ENCODE measurements at places on chromosomes 13 and 19.
A peak's percentile ranks its signal among the peaks of the same experiment; 100 is the strongest.

- DNase-seq = no peak
Observed at GRCh38 chr13:67303661-67304333, 73.7 kb upstream of the PCDH9 start.

GRCh38 chr19:1904860-1905109, 414 bp upstream of the ADAT3 start:
- DNase-seq = no peak

DNA sequence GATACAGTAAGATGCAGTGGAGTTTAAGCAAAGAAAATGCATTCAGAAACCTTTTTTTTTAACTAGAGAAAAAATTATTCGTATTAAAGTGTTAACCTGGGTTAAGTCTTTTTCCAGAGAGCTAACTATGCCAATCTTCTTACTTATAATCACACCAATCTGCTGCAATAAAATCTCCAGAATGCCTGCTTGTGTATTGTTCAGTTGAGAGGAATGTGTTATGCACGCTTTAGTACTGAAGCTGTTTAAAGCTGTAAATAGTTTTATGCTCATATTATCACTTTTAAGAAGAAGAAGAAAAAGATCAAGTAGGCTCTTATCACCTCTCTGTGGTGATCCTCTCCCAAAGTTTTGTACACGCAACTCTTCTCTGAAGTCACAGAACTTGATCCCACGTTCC, 528.7 kb downstream of the RFC3 start:
- no peak for DNase-seq

DNA sequence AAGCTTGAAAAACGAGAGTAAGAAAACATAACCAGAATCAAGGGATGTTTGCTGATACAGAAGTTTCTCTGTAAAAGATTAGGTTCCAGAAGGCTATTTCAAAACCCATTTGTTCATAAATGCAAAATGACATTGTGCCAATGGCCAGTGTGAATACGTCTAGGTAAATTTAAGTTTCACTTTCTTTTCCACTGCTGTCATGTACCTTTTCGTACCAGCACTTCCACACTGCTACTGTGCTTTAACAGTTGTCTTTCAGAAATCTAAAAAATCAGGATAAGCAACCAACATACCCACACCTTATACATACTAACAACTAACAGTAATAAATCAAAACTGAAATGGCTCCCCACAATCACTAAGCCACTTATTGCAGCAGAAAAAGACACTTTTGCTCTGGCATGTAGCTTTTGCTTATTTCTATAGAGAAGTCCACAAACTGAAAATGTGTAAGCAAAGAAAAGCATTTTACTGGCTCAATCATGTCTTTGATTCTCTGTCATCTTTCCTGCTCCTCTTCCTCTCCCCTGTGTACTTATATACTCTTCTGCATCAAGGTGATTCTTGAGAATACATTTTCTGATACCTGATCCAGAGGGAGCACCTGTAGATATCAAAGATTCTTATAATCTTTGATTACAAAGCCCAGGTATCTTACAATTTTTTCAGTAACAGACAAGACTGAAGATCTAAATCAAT, 34.3 kb downstream of the ELF1 start:
- no peak for DNase-seq

- DNase-seq = no peak
Observed at GRCh38 chr19:50500753-50501151, 10.2 kb downstream of the JOSD2 start.

GRCh38 chr13:31890946-31891345, 140.6 kb upstream of the FRY start:
- no peak for DNase-seq

- no peak for DNase-seq
Observed at GRCh38 chr19:1453525-1454364, 3.8 kb downstream of the APC2 start.

- peak; percentile 38 for DNase-seq
Observed at GRCh38 chr13:99981735-99982035, at the start of gene ZIC2. Gene ZIC2, plus strand, starts transcription at chr13:99981784. Its CDS starts 281 bp downstream, at chr13:99982065.

DNA sequence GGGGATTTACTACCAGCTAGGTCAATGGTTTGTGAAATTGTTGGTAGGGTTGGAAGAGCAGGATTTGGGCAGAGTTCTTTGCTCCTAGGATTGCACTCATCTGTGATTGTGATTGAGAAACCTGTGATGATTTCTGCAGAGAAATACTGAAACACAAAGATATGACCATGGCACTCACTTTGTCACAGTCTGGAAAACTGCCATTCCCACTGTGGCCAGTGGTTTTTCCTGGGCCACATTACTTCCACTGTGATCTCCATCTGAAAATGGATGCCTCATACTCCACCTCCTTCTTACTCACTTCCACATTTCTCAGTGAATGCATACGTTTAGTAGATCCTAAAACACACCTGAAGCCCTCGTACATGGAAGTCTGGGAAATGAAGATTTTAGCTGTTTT, 593.2 kb downstream of the LMO7 start:
- DNase-seq = no peak

GRCh38 chr13:107964395-107964794, 250.9 kb downstream of the LIG4 start:
- peak; percentile 100 for DNase-seq

DNA sequence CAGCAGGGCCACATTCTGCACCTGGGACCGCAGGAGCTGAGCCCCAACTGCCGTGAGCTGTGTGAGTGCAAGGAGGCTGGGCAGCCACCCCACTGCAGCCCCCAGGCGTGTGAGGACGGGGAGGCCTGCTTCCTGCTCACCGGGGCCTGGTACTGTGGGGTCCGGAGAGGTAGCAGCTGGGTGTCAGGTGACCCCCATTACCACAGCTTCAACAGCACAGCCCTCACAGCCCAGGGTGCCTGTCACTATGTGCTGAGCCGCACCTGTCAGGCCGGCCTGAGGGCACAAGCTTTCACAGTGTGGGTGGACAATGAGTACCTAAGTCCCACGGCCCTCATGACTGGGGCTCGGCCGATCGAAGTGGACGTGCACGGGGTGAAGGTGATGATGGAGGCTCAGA, 35.8 kb upstream of the FXYD3 start:
- DNase-seq = no peak

GRCh38 chr13:29106651-29107050, 286.5 kb downstream of the MTUS2 start:
- no peak for DNase-seq

DNA sequence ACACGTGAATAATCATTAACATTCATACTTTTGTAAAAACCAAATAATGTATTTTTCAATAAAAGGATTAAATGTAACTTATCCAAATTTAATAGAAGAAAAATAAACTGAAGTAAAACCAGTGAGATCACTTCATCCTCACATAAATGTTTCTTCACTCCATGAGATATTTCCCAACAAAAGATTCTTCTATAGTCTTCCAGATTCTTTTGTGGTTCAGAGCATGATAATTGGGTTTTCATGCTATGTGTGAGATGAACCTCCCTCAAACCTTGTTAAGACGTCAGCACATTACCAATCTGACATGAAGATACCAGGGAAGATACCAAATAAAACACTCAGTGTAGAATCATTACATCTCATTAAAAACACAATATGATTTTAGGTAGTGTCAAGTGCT, 62.9 kb upstream of the OXGR1 start:
- no peak for DNase-seq

DNA sequence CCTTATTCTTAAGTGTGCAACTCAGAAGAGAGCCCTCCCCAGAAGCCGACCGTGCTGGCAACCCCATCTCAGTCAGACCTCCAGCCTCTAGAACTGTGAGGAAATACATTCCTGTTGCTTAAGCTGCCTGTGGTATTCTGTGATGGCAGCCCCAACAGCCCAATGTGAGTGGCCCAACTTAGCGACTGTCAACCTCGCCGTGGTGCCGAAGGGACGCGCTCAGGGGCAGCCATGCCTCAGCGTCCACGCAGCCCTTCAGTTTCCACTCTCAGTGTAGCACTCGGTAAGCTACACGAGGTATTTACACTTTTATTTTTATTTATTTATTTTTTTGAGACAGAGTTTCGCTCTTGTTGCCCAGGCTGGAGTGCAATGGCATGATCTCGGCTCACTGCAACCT, 18.4 kb downstream of the PROZ start:
- no peak for DNase-seq

DNA sequence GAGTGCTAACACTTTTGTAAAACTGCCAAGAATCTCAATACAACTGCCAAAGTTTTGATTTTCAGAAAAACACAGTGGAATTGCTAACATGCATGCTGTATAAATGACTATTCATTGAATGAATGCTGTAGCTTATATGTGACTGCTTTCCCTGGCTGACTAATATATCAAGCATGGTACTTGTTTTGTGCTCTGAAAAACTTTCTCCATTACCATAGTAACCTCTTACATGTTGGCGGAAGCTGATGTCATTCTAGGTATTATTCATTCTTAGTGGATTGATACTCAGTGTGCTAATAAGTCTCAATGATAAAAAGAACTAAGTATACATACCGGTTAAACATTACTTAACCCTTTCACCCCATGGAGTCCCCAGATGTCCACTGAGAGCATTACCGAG, 166.1 kb upstream of the MYO16 start:
- peak; percentile 8 for DNase-seq

DNA sequence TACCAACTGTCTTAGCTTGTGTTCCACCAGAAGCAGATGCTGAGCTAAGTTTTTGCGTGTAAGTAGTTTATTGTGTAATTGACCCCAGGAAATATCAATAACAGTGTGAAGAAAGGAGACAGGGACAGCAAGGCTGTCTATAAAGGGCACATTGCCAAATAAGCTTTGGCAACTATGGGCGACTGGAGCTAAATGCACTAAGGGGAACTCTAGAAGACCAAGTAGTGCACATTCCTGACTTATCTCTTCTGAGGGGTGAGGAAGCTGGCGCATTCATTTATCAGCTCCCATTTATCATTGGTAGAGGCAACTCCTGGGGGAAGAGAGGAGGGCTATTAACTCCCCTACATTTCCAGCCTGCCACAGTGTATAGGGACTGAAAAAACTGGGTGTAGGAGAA, 135.0 kb downstream of the DLEU7 start:
- no peak for DNase-seq

DNA sequence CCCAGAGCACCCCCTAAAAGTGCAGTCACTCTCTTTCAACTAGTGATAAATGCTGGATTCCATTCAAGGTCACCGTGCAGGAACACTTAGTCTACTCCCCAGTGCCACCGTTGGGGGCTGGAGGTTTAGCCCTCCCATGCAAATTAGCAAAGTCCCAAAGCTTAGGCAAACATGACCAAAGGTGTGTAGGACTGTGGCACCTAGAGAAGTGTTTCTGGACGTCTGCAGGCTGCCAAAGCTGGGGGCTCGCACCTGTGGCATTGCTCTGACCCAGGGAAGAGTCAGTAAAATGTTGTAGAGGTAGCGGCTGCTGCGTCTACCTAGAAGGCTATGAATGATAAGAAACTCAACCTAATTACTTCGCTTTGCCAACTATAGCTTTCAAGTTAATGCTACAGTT, 13.9 kb downstream of the COL4A1 start:
- DNase-seq = no peak

- DNase-seq = no peak
Observed at GRCh38 chr13:109776575-109776974, 9.8 kb downstream of the IRS2 start.

- DNase-seq = peak; percentile 10
Observed at GRCh38 chr13:35198613-35199200, 256.6 kb downstream of the NBEA start.

DNA sequence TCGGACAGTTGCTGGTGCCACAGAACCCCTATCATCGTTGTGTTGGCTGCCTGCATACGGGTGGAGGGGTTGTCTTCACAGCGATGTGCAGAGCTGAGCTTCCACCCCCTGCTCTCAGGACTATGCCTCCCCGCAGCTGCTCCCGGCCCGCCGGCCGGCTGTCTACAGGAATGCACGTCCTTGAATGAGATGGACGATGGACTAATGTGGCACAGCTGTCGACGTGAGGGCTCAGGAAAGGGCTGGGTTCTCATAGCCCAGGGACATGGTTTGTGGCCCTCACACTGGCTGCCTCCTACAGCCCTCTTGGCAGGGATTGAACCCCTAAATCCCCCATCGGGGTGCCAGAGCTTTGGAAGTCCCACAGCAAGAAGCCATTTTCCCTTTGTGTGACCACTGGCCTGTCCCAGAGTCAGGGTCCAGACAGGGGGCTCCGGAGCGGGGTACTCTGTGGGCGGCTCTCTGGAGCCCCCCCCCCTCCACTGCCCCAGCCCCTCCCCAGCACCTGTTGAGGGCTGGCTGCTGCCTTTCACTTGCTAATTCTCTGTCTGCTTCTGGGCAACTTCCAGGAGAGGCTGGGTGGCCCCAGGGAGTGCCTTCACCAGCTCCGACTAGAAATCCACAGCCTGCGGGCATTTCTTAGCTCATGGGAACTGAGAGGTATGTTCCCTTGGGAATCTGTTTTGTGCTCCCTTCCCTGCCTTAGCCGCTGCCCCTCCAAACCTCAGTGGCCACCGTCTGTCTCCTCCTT, 40.2 kb downstream of the TSSK6 start:
- no peak for DNase-seq

DNA sequence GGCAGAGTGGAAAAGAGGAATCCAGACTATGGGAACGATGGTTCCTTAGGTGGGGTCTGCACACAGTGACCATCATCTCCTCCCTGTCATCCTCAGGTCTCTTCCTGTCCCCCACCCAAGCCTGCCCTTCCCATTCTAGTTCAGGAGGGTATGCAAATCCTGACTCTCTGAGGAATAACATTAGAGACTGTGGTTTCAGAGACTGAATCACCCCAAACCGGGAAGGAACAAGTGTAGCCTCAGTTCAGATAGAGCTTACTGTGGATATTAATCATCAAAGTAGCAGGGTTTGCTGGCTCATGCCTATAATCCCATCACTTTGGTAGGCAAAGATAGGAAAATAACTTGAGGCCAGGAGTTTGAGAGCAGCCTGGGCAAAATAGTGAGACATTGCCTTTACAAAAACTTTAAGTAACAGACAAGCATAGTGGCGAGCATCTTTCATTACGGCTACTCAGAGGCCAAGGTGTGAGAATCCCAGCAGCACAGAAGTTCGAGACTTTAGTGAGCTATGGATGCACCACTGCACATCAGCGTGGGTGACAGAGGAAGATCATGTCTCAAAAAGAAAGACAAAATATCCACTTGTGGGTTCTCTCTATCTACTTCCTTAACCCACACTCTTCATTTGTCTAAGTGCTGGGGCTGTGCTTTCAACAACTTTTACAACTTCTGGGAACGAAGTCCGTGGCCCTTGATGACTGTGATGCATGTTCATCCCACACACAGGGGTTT, 19.3 kb upstream of the LGALS13 start:
- no peak for DNase-seq

GRCh38 chr19:18496980-18497256, 25.0 kb downstream of the ELL start:
- DNase-seq = no peak
